ENCODE measurements at places on chromosomes 5 and 9.

- DNase-seq, result no peak
Measured at GRCh38 chr5:178347956-178348355, 115.4 kb upstream of the PHYKPL start.

GRCh38 chr9:112015736-112016135, 119.1 kb downstream of the UGCG start:
- DNase-seq, result no peak

DNA sequence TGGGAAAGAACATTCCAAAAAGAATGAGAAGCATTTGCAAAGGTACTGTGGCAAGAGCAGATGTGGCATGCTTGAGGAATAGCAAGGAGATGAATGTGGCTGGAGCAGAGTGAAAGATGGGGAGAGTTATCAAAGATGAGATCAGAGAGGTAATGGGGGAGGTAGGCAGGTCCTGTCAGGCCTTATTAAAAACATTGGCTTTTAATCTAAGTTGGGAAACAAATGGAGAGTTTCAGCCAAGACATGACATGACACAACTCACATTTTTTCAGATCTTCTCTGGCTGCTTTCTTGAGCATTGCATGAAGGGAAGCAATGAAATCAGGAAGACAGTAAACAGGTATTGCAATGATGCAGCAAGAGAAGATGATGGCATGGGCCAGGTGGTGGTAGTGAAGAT, 120.3 kb downstream of the MUSK start:
- DNase-seq, result no peak

DNA sequence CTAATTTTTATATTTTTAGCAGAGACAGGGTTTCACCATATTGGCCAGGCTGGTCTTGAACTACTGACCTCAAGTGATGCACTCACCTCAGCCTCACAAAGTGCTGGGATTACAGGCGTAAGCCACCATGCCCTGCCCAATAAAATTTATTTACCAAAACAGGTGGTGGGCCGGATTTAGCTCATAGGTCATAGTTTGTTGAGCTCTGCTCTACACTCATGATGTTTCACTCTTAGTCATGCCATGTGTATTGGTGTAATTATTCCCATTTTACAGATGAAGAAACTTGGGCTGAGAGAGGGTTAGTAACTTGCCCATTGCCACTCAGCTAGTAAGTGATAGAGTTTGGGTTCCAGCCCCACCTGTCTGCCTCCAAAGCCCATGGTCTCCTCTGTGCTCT, 93.1 kb upstream of the WWC1 start:
- DNase-seq, result no peak

- no peak for DNase-seq
Measured at GRCh38 chr5:34564710-34565235, 91.4 kb upstream of the RAI14 start.

GRCh38 chr5:68403301-68403700, 187.7 kb downstream of the PIK3R1 start:
- no peak for DNase-seq

DNA sequence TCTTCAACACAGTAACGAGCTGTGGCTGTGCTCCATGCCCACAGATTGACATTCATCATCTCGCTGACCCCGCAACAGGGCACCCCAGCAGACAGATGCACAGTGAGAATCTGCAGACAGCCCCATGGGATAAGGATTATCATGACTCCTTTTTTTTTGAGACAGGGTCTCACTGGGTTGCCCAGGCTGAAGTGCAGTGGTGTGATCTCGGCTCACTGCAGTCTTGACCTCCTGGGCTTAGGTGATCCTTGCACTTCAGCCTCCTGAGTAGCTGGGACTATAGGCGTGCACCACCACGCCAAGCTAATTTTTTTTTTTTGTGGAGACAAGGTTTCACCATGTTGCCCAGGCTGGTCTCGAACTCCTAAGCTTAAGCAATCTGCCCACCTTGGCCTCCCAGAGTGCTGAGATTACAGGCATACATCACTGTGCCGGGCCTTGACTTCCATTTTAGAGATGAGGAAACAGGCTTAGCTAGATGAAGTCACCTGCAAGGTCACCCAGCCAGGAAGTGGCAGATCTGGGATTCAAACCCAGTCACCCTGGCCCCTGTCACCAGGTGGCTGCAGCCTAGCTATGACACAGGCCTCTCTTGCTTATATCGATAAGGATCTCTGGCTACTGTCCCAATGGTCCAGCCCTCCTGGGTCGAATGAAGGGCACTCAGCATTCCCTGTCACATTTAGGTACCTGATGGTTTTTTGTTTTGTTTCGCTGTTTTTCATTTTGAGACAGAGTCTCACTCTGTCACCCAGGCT, 5.1 kb downstream of the AIF1L start:
- DNase-seq, result no peak

GRCh38 chr5:74222806-74223205, 417.7 kb downstream of the ENC1 start:
- no peak for DNase-seq

DNA sequence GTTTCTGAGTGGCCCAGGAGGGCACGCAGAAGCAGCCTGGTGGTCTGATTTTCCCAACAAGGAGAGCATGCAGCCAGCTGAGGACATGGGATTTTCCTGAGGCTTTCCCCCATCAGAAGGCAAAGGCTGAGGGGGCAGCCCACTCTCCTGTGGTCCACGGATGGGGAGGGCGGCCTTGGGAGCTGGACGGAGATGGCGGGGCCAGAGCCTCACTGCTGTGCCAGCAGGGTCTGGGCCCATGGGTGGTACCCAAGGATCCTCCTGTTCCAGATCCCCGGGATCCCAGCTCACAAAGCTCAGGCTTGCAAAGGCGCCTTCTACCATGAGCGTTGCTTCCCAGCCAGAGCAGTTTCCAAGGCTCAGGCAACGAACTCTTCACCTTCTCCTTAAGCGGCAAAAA, 39.0 kb upstream of the SLC12A7 start:
- no peak for DNase-seq

GRCh38 chr9:27427272-27427643, 96.8 kb upstream of the IFNK start:
- peak; percentile 85 for DNase-seq

DNA sequence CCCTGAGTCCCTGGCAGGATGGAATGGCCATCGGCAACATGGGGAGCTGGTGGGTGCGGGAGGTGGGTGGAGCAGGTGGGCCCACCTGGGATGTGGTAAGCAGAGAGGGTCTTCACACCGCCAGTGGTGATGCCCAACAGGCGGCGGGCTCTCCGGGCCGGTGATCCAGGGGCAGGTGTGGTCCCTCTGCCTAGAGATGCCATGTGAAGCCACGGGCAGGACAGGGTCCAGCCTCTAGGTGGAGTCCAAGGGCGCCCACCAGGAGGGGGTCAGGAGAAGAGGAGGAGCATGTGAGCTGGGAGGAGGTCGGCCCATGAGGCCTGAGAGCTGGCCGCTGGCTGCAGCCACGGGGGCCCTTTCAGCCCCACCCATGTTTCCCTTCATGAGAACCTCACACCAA, 221.1 kb downstream of the FANCC start:
- DNase-seq, result no peak

GRCh38 chr9:94909250-94909894, 182.9 kb downstream of the AOPEP start:
- DNase-seq, result no peak

DNA sequence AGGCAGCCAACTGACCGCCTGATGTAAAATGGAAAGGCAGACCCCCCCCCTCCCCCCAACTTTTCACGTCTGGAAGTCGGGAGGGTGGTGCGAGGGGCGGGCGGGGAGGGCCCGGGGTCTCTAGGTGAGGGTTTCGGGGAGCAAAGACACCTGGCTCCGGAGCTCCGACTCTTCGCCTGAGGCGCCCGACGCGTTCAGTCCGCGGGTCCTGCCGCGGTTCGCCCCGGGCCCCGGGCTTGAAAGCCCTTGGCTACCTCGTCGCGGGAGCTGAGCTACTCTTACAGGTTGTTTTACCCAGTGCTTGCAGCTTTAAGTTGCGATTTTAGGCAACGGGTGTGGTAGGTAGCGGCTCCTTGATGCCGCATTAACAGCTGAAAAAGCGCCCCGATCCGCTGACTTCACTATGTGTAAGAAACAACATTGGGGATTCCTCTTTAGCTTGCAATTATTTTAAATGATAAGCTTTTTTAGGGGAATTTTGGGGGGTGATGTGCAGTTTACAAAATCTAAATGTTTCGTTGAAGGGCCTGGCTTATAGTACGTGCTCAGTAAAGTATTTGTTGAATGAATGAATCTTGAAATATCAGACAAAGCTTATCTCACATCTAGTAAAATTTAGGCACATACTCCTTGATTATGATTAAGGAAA, 722 bp downstream of the CDC42SE2 start:
- no peak for DNase-seq

DNA sequence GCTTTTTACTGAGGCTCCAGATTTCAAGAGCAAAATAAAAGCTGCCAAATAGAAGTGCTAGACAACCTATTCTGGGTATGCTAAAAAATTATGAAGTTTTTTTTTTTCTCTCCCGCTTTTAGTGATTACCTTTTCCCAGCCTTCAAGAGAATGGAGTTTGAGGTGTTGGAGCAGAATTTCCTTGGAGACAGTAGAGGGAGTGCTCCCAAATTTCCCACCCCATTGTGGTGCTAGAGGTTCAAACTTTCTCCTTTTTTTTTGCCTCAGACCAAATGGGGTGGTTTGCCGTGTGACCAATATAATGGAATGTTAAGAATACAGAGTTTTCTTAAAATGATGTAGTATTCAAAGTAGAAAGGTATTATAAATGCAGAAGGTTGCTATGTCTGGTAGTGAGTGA, 244.2 kb upstream of the RIOK2 start:
- DNase-seq, result no peak

GRCh38 chr9:72612449-72612848, 91.0 kb downstream of the TMC1 start:
- no peak for DNase-seq

- DNase-seq, result no peak
Measured at GRCh38 chr5:156326718-156327259, at the start of gene SGCD. TSS of gene SGCD (plus strand) at chr5:156327164.

DNA sequence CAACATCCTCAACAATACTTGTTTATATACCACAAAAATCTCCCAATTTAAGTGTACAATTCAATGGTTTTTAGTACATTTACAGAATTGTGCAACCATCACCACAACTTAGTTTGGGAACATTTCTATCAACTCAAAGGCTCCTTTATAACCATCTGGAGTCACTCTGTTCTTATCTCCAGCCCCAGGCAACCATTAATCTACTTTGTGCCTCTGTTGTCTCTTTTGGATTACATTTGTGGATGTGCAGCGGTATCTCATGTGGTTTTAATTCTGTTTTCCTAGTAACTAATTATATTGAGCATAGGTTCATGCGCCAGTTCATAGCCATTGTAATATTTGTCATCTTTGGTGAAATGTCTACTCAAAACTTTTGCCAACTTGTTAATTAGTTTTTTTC, 14.4 kb downstream of the ADAMTS19 start:
- DNase-seq, result no peak

- DNase-seq, result no peak
Measured at GRCh38 chr5:63049935-63050334, 471.3 kb downstream of the LRRC70 start.

DNA sequence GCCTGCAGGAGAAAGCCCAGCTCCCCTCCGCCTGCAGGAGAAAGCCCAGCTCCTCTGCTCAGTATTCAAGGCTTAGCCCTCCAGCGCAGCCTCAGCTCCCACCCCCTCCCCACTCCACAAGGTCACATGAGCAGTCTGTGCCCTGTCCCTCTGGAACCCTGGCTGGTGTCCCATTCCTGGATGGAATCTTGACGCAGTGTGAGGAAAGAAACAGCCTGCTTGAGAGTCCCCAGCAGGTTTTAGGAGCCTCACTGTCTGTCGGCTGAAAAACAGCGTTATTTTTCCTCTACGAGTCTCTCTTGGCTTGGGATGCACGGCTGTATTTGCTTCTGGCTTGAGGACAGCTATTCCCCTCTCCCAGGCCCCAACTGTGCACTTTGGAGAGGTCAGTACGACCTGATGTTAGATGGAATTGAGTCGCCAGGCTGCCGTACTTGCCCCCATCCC, 210.1 kb upstream of the TRIM32 start:
- DNase-seq, result no peak

DNA sequence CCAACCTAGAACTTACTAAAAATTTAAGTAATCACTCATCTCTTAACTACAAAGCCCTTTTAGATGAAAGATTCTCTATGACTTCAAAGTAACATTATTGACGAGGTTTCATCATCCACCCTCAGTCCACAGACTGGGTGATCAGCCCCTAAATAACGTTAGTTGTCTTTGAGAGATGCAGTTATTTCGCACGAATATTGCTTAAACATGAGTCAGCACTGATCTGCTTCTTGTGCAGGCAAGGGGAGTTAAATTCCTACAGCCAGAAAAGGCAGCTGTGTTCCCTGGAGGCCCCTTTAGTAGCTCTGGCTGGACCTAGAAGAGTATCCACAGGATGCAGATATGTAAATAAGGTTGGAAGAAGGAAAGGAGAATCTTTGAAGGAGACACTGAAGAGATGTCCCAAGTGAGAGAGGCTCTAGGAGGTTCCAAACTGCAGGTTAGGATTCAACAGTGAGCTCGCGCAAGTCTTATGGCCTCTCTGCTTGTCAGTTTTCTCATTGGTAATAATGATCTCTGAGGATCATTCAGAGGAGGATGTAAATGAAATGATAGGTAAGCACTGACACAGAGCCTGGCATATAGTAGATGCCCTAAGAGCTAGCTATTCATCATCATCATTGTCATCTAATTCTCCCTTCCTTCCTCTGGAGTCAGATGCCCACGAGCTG, 122.2 kb upstream of the MAN2A1 start:
- DNase-seq, result no peak

GRCh38 chr5:96984506-96985192, 48.8 kb downstream of the LNPEP start:
- DNase-seq, result no peak

GRCh38 chr5:65394087-65394486, 87.6 kb downstream of the ADAMTS6 start:
- DNase-seq, result peak; percentile 1

DNA sequence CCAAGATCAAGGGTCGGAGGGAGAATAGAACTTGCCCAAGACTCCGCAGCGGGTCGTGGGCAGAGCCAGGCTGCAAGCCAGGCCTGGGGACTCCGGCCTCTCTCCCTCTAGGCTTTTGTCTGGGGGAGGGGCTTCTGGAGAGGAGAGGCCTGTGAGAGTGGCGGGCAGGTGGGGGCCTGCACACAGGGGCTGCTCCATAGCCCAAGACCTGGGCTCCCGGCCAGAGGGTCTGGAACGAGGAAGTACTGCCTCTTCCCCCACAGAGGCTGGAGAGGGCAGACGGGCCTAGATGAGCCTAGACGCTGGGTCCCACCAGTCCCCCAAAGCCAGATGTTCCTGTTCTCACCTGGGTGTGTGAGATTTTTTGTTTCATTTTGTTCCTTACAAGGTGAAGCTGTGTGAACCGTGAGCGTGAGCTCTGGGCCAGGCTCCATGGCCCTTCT, 5.2 kb upstream of the ST6GALNAC6 start:
- DNase-seq, result peak; percentile 93

DNA sequence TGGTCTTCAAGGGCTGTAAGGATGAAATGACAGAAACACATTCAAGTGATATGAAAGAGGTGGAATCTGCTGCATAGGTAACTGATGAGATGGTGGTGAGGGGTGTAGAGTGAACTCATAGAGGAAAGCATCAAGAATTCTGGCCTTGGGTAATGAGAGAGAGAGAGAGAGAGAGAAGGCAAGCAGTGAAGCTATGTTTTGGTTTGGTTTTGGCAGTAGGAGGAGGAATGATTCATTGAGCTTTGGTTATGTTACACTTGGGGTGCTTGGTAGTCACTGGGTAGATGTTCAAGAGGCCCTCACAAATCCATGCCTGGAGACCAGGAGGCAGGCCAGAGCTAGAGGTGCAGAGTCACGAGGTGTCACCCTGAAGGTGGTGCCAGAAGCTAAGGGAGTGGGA, 89.5 kb downstream of the EGFLAM start:
- DNase-seq, result no peak

- DNase-seq, result peak; percentile 63
Measured at GRCh38 chr5:35924950-35925722, 13.3 kb downstream of the CAPSL start.

- no peak for DNase-seq
Measured at GRCh38 chr9:134267881-134268724, 58.2 kb upstream of the RXRA start.

All from DMS79 treated with DMSO at 0.1 percent for 48 hours (cell line).